ENCODE measurements at places on chromosomes 3 and 15.

- DNase-seq: no peak
Measured at GRCh38 chr3:45553469-45553974, 41.0 kb upstream of the LIMD1 start.

- DNase-seq: no peak
Measured at GRCh38 chr3:127848131-127849129, 26.1 kb upstream of the MGLL start.

DNA sequence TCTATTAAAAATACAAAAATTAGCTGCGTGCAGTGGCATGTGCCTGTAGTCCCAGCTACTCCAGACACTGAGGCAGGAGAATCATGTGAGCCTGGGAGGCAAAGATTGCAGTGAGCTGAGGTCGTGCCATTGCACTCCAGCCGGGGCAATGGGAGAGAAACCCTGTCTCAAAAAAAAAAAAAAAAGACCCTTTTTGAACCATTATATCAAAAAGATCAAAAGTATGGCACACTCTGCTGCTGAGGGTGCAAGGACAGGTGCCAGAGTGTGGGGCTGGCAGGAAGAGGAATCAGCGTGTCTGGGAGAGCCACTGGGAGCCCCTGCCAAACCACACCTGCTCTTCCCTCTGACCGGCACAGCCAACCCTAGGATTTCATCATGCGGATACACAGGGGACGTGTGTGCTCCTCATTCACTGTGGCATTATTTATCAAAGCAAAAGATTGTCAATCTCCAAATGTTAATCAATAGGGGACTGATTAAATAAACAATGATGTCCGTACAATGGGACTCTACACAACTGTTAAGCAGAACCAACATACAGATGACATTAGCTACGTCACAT lies 147.3 kb upstream of the TLE3 start:
- DNase-seq: no peak

GRCh38 chr3:107218864-107219269 lies 158.4 kb upstream of the CCDC54 start:
- DNase-seq: no peak

DNA sequence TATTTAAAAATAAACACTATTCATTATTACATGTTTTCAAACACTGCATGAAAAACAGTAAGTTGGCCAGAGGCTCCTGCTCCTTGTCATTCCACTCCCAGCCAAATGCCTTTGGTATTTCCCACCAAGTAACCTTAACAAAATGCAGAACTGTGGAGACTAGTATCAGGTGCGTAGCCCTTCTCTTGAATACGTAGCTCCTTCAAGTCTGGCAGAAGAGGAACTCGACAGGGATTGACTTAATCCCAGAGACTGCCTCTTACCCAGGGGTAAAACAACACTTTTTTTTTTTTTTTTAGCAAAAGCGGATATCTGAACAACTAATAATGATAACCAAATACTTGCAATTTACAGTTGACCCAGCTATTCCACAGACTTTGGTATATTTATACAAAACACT lies 738 bp downstream of the COMMD2 start:
- no peak for DNase-seq

DNA sequence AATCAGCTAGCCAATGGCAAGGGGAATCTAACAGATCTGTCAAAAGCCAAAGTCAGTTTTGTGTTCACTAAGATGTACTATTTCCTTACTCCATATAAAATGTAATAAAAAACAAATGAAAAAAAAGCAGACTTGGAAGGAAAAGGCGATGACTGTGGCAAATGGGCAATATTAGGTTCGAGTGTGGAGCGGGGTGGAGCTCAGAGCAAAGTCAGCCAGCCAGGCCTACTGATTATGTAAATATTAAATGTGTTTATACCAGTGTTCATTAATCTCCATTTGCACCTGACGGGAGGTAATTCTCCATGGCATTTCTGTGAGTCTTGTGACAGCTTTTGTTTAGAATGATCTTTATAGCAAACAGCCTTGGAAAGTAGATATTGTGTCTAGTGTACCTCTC lies 96.2 kb upstream of the KCNMB2 start:
- DNase-seq: no peak

GRCh38 chr15:88166082-88166993 lies 90.2 kb downstream of the NTRK3 start:
- no peak for DNase-seq

- no peak for DNase-seq
Measured at GRCh38 chr3:68103811-68104210, 449.4 kb upstream of the SUCLG2 start.

DNA sequence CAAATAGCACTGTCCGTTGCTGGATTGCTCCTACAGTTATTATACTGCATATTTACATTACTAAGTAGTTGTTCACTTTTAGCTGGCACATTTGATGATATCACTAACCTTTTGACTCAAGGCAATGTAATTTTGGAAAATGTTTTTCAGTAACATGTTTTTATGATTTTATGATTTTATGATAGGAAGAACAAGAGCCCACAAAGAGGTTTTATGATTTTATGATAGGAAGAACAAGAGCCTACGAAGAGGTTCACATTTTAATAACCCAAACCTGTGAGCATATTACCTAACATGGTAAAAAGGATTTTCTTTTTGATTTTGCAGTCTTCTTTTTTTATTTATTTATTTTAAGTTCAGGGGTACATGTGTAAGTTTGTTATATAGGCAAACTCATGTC lies 172.3 kb upstream of the TPM1 start:
- no peak for DNase-seq

- no peak for DNase-seq
Measured at GRCh38 chr3:61239871-61240270, 11.4 kb downstream of the FHIT start.

DNA sequence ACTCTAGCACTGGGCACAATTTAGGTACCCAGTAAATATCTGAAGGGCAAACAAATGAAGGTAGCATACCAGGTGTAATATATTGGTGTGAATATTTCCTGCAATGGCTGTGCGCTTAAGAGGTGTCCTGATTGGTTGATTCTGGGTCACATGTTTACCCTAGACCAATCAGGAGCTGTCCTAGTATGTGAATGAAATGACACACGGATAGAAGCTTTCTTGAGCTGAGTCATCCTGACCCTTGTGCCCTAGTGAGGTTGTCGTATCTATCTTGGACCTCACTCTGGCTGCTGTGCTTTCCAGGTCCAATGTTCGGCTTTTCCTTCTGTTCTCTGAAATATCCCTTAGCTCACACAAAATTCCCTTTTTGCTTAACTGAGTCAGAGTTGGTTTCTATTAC lies 58.1 kb upstream of the FOXP1 start:
- DNase-seq: no peak

GRCh38 chr3:182325213-182325950 lies 467.9 kb upstream of the ATP11B start:
- DNase-seq: no peak

DNA sequence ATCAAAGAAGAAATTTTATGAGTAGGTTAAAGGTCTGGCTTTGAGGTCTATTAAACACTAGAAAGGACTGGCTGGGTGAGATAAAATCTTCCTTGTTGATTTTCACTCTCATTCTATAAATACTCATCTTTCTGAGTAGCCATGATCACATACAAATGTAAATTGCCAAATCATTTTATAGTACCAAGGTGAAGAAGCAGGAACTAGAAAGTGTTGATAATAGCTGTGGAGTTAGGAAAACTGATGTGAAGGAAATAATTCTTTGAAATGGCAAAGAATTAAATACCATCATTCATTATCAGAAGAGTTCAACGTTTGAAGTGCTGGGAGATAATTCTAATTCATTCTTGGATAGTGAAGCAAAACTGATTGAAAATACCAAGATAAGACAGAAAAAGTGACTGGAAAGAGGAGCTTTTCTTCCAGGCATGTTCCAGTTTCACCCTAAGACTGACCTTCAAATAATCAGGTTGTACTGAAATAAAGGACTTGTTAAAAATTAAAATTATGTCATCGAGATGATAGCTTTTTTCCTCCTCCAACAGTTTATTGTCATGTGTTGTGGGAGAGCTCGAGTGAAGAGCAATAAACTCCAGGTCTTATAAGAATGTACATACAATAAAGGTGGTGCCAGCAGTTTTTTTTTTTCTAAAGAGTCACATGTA lies 17.4 kb downstream of the THBS1 start:
- DNase-seq: no peak

GRCh38 chr15:90845201-90845949 lies 23.0 kb upstream of the FURIN start:
- DNase-seq: no peak

DNA sequence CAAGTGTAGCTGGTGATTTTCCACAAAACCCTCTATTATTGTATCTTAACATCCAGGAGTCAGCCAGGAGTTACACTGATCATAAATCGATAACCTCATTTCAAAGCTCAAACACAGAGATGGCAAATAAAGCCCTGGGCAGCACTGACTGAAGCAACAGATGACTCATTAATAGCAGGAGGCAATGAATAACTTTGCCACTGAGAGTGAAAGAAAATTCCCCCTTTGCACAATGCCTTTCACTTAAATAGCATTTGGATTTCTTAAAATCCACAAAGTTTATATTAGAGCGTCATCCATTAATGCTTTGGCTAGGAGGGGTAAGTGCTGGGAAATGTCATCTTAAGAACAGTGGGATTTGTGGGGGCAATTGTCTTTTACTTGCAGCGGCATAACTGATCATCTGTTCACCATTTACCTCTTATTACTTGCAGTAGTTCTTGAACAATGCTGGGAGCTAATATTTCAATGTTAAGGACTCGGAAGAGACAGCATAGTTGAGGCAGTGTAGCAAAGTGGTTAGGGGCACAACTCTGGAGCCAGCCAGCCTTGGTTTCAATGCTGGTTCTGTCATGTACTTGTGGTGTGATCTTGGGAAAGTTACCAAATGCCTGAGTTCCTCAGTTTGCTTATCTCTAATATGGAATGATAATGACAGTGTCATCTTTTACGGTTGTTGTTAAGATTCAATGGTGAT lies 630.4 kb upstream of the TBL1XR1 start:
- no peak for DNase-seq

DNA sequence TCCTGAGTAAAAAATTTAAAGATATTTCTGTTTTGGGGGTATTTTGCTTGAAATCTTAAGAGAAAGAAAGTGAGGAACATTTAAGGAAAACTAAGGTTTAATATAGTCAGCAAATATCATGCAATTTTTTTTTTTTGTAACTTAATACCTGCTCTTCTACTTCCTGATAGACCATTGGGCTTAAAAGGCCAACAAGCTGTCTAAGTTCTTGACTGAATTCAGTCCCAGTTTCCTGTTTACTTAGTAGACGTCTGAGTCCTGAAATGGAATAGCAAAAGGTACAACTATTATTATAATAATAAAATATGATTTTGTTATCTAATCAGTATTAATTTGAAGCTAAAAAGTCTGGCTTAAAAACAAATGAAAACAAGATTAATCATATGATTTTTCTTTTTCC lies 37.9 kb downstream of the IQCB1 start:
- DNase-seq: no peak

DNA sequence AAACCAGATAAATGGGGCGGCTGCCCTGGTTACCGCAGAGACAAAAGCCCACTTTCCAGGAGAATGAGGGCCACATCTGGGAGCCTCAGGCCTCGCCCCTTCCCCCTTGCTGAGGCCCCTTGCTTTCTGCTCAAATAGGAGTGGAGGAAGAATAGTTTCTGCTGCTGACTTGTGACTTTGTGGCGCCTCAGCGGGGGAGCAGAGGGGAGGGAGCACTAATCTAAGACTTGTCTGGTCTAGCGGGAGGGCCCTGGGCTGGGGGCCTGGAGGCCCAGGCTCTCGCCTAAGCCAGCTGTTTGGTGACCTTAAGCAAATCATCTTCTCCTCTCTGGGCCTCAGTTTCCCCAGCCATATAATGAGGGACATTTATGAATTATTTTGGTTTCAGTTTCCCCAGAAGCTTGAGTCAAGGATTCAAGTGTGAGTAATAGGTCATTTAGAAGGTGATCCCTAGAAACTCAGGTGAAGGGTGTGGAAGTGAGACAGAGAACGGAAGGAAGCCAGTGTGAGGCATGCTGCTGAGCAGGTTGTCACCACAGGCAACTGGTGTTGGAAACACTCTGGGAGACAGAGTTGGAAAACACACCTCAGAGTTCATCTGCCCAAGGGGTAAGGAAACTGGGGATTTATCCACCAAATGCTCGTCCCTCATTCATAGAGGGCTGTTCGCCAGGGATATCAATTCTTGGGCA lies 25.9 kb upstream of the SMAD3 start:
- no peak for DNase-seq

DNA sequence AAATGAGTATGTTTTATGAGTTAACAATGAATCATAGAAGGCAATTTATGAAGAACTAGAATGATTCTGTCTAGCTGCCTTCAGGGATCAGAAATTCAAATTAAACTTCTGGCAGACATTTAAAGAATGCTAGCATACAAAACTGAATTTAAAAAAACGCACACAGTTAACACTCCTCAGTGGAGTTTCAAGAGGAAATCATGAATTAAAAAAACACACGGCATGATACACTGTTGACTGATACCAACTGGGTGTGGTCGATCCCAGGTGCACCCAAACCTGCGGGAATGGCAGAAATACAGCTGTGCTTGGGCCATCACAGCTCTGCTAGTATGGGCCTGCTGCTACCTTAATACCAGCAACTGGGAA lies 526.0 kb downstream of the FOXP1 start:
- no peak for DNase-seq

Data from activated CD4-positive, alpha-beta T cell treated with anti-CD3 and anti-CD28 coated beads, Interleukin-2, amount 50 U/mL, for 24 hours (primary cell).